ENCODE measurements at places on chromosomes 3 and 15.

DNA sequence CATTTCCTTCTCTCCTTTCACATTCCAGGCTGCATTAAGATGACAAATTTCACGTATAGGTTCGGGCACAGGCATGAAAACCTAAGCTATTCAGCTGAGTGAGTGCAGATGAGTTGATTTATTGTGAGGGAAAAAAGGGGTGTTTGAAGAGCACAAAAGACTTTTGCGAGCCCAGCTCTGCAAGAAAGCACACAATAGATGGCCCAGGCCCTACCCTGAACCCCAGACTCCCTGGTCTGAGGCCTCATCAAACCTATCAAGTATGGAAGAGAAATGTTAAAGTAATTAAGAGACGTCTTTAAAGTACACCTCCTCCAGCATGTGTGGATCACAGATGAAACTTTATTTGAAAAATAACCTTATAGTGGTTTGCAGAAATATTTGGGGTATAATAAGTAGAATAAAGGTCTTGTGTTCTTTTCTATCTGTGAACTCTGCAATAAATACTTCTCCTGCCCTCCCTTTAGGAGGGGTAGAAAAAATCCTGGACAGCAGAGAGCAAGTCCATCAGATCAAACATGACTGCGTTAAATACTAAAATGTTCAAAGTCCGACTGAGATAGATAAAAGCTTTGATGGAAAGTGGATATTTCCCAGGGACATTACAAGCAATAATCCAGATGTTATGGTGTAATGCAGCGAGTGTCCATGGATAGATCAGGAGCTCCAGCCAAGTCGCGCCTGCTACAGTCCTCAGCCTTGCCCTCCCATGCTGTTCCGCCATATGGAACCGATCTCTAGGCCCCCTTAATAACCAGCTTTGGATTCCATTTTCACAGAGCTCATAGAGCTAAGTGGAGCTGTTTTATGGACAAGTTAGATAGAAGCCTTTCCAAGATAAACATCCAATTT is 121.5 kb downstream of the MCTP2 start:
- DNase-seq = no peak

DNA sequence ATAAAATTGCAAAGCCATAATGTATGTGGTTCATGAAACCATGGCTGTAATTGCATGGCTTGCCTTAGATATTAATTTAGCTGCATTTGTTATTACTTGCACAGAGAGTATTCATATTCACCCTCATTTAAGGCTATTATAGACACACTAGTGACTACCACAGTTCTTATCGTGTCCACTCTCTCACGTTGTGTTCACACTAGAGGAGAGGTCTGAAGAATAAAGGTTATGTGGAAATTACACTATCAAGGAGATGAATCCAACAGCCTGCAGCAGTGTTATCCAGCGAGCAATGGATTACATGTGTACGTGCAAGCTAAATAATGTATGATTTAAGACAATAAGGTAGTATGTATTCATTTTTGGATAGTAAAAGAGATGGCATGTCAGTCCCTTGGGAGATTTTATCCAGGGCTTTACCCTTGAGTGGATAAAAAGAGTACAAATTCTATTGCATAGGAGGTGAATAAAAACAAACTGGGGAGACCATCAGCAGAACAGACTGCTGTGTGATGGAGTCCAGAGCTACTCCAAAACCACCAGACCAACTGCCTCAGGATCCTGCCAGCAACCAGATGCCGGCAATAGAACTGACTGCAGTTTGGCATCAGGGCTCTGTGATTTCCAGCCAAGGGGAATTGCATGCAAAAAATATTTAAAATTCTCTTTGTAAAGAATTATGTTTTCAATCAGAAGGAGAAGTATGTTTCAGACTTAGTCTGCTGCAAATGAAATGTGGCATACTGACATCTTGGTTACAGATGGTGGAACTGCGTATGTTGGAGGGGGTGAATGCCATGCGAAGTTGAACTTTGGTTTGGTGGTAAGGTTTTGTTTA is 146.6 kb downstream of the RBMS3 start:
- DNase-seq = no peak

GRCh38 chr3:128804017-128804810 is 75.2 kb upstream of the ACAD9 start:
- no peak for DNase-seq

DNA sequence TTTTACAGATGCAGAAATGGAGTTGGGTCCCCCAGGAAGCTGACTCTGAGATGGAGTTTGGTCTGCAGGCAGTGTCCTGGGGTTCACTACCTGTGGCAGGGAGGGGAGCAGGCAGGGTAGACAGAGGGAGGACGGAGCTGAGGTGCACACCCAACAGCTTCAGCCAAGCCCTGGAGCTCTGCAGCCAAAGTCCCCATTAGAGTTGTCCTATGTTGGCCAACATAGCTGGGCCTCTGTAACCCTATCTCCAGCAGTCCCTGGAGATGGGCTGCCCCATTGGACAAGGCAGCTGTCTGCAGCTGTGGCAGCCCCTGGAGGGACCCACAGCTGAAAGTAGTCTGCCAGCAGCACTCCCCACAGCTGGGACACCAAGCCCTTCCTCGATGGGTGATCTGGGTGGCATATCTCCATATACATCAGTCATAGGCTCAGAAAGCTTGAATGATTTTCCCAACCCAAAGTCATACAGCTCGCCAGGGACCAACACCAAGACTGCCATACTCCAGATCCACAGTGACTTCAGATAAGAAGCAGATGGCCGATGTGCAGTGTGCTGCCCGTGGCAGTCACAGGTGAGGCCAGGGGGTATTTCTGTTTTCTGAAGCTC is 31.9 kb downstream of the STARD5 start:
- no peak for DNase-seq

DNA sequence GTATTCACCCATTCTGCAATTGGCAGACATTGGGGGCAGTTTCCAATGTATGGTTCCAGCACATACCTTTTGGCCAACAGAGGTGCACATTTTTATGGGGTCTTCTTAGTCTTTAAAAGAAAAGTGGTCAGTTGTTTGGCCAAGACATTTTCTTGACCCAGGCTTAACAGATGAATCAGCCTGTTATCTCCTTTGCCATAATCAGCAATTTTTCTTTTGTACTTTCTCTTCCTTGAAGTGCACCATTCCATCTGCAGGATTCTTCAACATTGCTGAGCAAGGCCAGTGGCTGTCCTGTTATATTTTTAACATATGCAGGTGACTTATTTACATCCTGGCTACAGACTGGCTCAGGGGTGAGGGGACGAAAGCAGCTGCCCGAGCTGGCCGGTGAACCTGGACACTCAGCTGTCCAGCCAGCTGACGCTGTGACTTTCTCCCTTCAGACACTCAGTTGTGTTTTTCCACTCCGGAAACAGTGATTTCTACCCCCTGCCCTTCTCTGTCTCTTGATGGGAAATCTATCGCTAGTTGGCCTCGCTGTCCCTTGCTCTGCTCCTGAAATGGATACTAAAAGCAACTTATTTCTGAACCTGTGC is 96.5 kb upstream of the TNFAIP8L3 start:
- no peak for DNase-seq

DNA sequence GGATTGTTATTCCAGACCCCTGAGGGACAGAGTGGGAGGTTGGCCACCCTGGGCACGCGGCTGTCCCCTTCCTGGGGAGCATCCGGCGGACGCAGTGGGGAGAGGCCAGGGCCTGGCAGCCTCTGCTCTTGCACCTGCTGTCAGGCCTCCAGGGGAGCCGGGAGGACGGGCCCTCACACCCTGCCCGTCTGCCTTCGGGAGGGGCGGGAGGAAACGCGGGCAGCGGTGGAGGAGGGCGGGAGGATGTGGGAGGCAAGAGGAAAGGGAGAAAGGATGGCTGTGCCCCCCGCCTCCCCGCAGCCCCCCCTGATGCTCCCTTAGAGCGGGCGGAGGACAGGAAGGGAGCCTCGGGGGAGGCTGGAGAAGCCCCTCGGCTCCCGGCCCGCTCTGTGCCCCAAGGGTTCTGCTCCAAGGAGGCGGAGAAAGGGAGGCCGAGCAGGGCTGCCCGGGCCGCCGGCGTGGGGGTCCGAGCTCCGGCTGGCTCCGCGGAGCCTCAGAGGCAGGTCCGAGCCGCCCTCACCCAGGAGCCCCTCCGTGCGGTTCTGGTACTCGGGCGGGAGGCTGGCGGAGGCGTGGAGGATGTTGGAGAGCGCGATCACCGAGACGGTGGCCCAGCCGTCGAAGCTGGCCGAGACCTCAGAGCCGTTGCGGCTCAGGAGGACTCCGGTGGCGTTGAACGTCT is 40.9 kb downstream of the MUC20 start:
- DNase-seq = peak; percentile 31

DNA sequence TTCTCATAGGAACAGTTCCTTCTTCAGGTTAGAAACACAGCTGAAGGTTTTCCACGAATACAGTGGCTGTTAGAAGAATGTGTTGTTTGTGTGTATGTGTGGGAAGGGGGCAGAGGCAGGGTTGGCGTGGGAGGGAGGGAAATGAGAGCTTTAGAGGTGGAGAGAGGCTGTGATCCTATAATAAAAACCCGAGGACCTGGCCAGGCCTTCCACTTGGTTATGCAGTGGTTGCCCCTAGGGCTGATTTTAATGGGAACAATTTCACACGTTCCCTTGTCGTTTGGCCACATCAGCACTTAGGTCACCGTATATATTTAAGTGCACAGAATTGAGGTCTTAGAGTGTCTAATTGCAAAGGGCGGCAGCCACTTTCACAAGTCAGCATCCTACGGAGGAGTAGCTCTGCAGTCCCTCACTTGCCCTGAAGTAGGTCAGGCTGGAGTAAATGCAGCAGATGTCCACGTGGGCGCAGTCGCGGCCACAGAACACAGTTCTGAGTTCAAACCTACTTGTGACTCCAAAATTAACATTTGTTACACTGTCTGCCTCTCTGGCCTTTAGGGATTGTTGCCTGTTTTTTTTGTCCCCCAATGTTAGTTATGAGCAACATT is 85.6 kb downstream of the PDCD6IP start:
- DNase-seq = peak; percentile 8

DNA sequence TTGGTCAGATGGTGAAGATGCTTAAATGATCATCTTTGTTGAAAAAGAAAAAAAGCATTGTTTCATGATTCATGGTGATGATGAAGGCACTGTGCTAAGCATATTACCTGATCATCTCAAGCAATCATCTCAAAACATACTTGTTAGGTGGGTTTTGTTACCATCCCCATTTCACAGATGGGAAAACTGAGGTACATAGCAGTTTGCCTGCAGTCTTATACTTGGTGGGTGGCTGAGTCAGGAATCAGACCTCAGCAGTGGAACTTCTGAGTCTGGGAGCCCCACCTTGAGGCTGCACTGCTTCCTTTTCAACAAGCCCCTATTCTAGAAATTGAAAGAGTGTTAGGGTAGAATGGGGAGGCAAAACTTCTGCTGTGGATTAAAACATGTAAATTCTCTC is 341.1 kb downstream of the THSD4 start:
- DNase-seq = no peak

GRCh38 chr15:58770519-58770856 is 614 bp upstream of the MINDY2 start:
- no peak for DNase-seq

- no peak for DNase-seq
Observed at GRCh38 chr3:126129398-126129891, 45.5 kb upstream of the SLC41A3 start.

GRCh38 chr3:65402597-65402996 is 636.1 kb downstream of the MAGI1 start:
- no peak for DNase-seq

GRCh38 chr3:88150371-88150770 is 612 bp downstream of the C3orf38 start:
- DNase-seq = no peak

DNA sequence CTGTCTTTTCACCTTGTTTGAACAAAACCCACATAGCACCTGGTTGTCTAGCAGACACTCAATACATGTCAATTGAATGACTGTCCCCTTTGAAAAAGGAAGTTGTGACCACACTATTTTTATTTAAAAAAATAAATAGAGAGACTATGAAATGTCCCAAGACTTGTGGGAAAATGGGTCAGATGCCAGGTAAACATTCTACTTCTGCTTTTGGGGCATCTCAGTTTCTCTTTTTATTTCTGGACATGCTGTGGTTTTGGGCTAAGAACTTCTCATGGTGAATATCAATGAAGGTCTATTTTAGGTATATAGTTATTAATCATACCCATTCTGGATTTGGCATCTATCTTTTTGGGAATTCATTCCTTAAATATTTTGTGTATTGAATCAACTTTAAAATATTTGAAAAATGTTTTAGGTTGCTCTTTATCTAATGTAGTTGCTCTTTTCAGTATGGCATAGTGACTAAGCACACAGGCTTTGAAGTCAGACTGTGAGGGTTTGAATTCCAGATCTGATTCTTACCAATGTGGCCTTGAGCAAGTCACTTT is 4.4 kb downstream of the TMEM45A start:
- no peak for DNase-seq

- no peak for DNase-seq
Observed at GRCh38 chr3:128297401-128298138, 144.3 kb downstream of the EEFSEC start.

DNA sequence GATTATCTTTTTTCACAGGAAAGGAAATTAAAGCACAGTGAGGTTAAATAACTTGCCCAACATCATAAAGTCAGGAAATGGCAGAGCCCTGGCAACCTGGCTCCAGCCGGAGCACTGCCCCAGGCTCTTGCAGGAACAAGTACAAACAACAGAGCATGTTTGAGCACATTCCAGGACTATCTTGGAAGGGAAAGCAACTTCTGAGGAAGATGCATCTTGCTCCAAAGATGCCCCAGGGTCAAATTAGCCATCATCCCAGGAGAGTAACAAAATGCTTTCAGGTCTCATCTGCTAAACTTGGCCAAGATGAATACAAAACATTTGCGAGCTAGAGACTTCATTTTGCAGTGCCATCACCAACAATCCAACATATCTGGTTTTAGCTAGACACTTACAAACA is 162.4 kb upstream of the LRRN1 start:
- DNase-seq = no peak

DNA sequence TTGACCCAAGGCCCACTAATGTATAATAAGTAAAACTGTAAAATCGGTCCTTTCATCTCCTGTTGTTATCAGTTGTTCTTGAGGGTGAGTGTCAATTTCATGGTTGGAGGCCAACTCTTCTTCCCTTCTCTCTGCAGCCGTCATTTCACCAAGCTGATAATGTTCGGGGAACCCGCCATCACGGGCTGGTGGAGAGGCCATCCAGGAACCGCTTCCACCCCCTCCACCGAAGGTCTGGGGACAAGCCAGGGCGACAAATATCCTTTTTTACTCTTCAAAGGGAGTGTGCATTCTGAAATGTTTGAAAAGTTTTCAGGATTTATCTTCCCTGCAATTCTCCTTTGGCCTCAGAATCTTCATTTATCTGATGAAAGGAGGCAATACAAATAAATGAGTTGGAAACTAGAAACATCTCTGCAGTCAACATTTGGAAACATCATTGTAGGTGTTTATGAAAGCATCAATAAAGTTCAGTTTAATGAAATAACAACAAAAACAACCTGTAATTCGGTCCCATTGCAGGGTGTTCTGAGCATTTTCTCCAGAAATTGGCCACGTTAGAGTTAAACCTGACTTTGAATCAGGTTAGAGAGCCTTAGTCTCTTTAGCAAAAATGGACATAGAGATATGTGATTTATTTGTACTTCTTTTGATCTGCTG is 63.9 kb downstream of the CRTC3 start:
- DNase-seq = no peak

DNA sequence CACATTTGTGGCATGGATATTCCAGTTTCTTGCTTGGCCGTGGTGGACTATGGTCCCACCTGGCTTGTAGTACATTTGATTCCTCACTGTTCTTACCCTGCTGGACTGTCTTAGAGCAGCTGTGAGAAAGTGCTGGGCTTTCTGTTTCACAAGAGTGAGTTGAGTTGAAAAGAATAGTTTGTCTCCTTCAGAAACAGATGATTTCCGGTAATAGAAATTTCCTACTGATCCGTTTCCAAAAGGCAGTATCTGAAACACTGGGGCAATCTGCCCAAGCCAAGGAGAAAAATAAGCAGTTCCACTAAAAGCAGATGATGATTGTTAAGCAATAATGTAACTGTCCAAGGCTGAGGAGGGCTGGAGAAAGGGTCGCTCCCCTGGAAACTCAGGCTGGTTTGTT is 96.0 kb downstream of the SUCLG2 start:
- no peak for DNase-seq

Data from NCI-H510A (cell line).